ENCODE measurements at places on chromosomes 1 and 21. TPM values are rescaled to one million over a fixed set of nuclear protein-coding genes. Genes with fewer than 3 reads are reported as not detected.

GRCh38 chr1:97565886-97566285 lies 354.9 kb downstream of the DPYD start:
- no peaks in the 10 kb centered on the region for H3K36me3 ChIP-seq
- no peak for DNase-seq
- no peaks in the 10 kb centered on the region for H3K4me1 ChIP-seq
- no peaks in the 10 kb centered on the region for H3K27me3 ChIP-seq
- H3K27ac ChIP-seq, result no peak overlapping the region

GRCh38 chr1:61379693-61380092 lies 297.3 kb downstream of the NFIA start:
- H3K27ac ChIP-seq, result no peak overlapping the region
- no peaks in the 10 kb centered on the region for H3K27me3 ChIP-seq
- DNase-seq, result no peak
- H3K4me1 ChIP-seq, result no peaks in the 10 kb centered on the region

DNA sequence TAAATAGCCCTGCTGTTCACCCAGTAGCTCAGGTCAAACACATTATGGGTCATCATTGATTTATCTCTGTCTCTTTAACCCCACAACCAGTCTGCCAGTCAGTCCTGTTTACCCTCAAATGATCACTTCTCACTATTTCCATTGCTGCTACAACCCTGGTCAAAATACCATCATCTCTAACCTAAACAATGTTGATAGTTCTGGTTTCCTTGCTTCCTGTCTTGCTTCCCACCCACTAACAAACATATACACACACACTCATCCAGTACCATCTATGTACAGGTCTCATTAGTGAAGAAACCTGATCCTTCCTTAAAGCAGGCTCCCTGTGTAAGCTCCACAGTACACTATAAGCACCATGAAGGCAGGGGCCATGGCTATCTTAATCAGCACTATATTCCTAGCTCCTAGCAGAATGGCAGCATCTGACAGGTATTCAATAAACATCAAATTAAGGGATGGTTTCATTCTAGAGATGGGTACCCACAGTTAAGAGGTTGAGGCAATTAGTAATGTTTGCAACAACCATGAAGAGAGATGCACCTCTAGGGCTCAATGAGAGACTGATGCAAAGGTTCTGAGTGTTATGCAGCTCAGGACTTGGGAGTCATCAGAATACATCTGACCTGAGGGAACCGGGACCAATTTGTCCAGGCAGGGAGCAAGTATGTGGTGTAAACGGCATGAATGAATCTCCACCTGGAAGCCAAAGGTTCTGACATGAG lies 10.0 kb upstream of the TGFBR3 start:
- no peaks in the 10 kb centered on the region for H3K27me3 ChIP-seq
- DNase-seq, result no peak
- no peak overlapping the region for H3K27ac ChIP-seq
- no peaks in the 10 kb centered on the region for H3K4me1 ChIP-seq

DNA sequence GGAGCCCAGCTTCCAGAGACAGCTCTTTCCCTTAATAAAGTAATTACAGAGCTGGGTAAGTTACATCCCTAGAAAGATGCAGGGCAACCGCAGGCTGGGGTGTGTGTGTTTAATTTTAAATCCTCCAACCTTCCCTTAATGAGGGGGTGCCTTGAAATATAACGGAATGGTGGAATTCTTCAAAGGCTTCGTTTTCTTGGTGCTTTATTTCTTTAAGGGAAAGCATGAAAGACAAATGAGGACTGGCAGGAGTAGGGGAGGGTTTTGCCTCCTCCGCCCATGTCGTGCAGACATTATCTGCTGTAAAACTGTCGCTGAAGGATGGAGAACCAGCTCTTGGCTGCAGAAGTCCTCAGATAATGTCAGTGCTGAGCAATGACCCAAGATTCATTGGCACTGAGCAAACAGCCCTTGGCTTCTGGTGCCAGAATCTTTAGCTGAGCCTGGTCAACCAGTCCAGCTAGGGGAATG lies 15.5 kb downstream of the SLC6A17 start:
- H3K27me3 ChIP-seq, result no peaks in the 10 kb centered on the region
- no peaks in the 10 kb centered on the region for H3K4me1 ChIP-seq
- H3K36me3 ChIP-seq, result no peaks in the 10 kb centered on the region
- no peak overlapping the region for H3K27ac ChIP-seq

DNA sequence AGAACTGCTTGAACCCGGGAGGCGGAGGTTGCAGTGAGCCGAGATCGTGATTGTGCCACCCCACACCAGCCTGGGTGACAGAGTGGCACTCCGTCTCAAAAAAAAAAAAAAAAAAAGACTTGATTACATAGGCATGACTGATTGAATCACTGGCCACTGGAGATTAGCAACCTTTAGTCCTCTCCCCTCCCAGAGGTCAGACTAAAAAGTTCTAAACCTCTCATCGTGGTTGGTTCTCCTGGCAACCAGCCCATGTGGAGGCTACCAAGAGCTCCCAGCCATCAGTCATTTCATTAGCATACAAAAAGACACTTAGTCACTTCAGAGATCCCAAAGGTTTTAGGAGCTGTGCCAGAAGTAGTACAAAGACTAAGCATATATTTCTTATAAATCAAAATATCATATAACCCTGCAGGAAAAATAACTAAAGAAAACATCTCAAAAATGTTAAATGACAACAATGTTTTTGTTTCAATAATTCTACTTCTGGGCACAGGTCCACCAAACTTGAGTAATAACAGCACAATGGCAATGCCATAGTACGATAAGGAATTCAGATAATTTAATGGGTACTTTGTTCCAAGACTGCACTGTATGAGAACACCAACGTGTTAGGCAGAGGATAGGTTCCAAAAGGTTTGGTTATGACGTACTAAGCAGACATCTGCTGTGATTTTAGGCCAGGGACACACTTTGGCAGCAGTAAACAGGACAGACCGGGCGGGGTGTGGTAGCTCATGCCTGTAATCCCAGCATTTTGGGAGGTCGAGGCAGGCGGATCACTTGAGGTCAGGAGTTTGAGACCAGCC lies 18.1 kb downstream of the USP48 start:
- no peaks in the 10 kb centered on the region for H3K27me3 ChIP-seq
- no peaks in the 10 kb centered on the region for H3K36me3 ChIP-seq
- no peak overlapping the region for H3K4me3 ChIP-seq
- H3K4me1 ChIP-seq, result peaks cover 30% of the 10 kb centered on the region

- no peak for DNase-seq
- H3K27me3 ChIP-seq, result no peaks in the 10 kb centered on the region
- H3K4me1 ChIP-seq, result peaks cover 43% of the 10 kb centered on the region
- no peak overlapping the region for H3K27ac ChIP-seq
Observed at GRCh38 chr1:1861339-1861730, 29.6 kb downstream of the GNB1 start.

DNA sequence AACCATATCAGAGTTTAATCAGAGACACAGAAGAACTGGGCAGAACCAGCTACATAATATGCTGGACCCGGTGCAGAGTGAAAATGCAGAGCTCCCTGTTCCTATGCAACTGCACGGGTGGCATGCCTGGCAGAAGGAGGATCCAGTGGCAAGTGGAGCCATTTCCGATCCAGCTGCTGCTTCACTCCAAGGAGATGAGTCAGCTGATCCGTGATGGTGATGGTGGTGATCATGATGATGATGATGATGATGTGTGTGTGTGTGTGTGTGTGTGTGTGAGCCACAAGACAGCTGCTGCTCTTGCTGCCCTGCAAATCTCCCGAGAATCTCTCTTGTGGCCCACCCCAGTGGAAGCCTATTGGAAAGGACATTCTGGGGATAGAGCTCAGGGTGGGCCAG lies 133.0 kb downstream of the URB2 start:
- H3K27me3 ChIP-seq, result no peaks in the 10 kb centered on the region
- no peak overlapping the region for H3K4me3 ChIP-seq
- DNase-seq, result no peak
- no peak overlapping the region for H3K27ac ChIP-seq
- no peaks in the 10 kb centered on the region for H3K4me1 ChIP-seq

GRCh38 chr1:228899421-228899956 lies 164.2 kb downstream of the RHOU start:
- DNase-seq, result no peak
- no peak overlapping the region for H3K4me3 ChIP-seq
- peaks cover 12% of the 10 kb centered on the region for H3K4me1 ChIP-seq
- no peaks in the 10 kb centered on the region for H3K27me3 ChIP-seq
- no peak overlapping the region for H3K27ac ChIP-seq

GRCh38 chr1:113191579-113192076 lies 118.6 kb downstream of the LRIG2 start:
- H3K27me3 ChIP-seq, result no peaks in the 10 kb centered on the region
- no peaks in the 10 kb centered on the region for H3K4me1 ChIP-seq
- H3K27ac ChIP-seq, result no peak overlapping the region
- H3K4me3 ChIP-seq, result no peak overlapping the region
- H3K36me3 ChIP-seq, result no peaks in the 10 kb centered on the region
- no peak for DNase-seq

GRCh38 chr1:227351443-227351842 lies 33.2 kb upstream of the CDC42BPA start:
- H3K36me3 ChIP-seq, result no peaks in the 10 kb centered on the region
- no peaks in the 10 kb centered on the region for H3K27me3 ChIP-seq
- no peaks in the 10 kb centered on the region for H3K4me1 ChIP-seq
- DNase-seq, result no peak
- H3K27ac ChIP-seq, result peak overlapping the region; percentile 29

DNA sequence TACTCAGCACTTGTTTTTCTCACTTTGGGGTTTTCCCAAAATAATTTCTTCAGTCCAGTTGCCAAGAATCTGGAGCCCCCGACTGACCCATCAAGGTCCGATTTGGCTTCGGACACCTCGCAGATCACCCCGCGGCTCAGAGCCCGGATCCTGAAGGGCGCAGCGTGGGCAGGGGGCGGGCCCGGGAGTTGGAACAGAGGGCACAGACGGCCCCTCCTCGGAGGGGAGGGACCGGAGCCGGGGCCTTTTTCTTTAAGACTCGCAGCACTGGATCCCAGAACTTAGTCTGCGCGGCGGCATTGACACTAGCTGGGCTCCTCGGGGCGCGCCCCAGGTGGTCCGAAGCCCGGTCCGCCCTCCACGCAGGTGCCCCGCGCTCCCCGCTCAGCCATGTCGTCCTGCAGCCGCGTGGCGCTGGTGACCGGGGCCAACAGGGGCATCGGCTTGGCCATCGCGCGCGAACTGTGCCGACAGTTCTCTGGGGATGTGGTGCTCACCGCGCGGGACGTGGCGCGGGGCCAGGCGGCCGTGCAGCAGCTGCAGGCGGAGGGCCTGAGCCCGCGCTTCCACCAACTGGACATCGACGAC lies at the start of gene CBR3:
TSS of gene CBR3 (plus strand) at position 277 of the 588 bp plus-strand sequence. CDS start at position 391, 114 bp downstream.
- peaks cover 8% of the 10 kb centered on the region for H3K4me1 ChIP-seq
- DNase-seq, result peak; percentile 70
- H3K4me3 ChIP-seq, result peak within 1 kb of the TSS; percentile 62
- H3K36me3 ChIP-seq, result no peaks in the 10 kb centered on the region

GRCh38 chr1:87264976-87265375 lies 63.7 kb upstream of the LMO4 start:
- DNase-seq, result no peak
- no peak overlapping the region for H3K27ac ChIP-seq
- no peaks in the 10 kb centered on the region for H3K4me1 ChIP-seq

GRCh38 chr1:184078564-184079249 lies 27.2 kb downstream of the TSEN15 start:
- DNase-seq, result no peak
- H3K36me3 ChIP-seq, result no peaks in the 10 kb centered on the region
- H3K4me3 ChIP-seq, result no peak overlapping the region
- no peaks in the 10 kb centered on the region for H3K4me1 ChIP-seq

SPATA45 gene
- 14.3 TPM for total RNA-seq

MEF2D gene
- 96.8 TPM for total RNA-seq

KCNQ4 gene
- 2.4 TPM for total RNA-seq

FCRL5 gene
- total RNA-seq, result 1.1 TPM

CD1D gene
- 3.1 TPM for total RNA-seq

PGLYRP4 gene
- total RNA-seq, result not detected

RCC2 gene
- 60.2 TPM for total RNA-seq

TNNT2 gene
- total RNA-seq, result 1.1 TPM

All from testis (tissue), 5 donors.